ENCODE measurements at places on chromosomes 4 and X.

- DNase-seq: no peak
Measured at GRCh38 chr4:175435381-175435783, 376.7 kb downstream of the GPM6A start.

DNA sequence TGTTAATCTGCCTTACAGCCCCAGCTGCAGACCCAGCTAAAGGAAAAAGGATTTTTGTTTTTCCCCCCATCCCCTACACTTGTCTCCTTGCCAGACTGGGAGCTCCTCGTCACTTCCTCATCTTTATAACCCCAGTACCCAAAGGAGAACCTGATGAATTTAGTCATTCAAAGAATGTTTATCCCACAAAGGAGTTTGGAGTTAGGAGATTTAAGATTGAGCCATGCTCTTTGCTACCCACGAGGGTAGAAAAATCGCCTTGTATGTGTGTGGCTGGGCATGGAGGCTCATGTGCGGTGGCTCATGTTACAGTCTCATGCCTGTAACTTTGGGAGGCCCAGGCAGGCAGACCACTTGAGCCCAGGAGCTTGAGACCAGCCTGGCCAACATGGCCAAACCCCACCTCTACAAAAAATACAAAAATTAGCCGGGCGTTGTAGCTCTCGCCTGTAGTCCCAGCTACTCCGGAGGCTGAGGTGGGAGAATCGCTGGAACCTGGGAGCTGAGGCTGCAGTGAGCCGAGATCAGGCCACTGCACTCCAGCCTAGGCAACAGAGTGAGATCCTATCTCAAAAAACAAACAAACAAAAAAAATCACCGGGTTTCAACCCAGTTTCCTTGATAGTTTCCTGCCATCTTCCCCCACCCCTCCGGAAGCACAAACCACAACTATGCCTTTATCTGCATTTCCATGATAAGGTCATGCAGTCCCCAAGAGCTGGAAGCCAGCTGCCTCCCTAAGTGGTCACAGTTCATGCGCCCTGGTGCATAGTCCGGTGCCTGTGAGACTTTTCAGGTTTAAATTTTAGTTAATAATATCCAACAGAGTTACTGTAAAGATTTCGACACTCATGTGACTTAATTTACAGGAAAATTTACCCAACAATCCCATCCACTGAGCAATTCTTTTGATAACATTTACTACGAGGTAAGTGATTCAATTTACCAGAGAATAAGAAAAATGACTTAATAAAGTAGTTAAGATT, 1.5 kb downstream of the CFAP97 start:
- peak; percentile 21 for DNase-seq

- peak; percentile 5 for DNase-seq
Measured at GRCh38 chrX:13598877-13599276, 29.5 kb downstream of the EGFL6 start.

GRCh38 chr4:188372058-188372457, 232.8 kb downstream of the TRIML1 start:
- DNase-seq: peak; percentile 83

DNA sequence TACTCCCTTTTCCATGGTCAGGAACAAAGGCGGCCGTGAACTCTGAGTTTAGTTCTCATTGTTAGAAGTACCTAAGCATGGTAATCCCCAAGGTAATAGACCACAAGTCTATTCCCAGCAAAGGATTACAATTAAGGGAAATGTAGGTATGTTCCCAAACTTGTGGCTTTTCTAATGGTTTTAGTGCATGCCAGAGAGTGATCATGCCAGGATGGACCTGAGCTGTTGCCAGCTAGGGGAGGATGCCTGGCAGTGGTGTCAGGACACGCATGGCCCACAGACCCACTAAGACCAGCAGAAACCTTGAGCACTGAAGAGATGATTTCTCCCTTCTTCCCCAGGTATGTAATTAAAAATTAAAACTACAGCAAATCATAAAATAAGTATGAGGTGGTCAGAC, 60.8 kb downstream of the COQ2 start:
- no peak for DNase-seq

DNA sequence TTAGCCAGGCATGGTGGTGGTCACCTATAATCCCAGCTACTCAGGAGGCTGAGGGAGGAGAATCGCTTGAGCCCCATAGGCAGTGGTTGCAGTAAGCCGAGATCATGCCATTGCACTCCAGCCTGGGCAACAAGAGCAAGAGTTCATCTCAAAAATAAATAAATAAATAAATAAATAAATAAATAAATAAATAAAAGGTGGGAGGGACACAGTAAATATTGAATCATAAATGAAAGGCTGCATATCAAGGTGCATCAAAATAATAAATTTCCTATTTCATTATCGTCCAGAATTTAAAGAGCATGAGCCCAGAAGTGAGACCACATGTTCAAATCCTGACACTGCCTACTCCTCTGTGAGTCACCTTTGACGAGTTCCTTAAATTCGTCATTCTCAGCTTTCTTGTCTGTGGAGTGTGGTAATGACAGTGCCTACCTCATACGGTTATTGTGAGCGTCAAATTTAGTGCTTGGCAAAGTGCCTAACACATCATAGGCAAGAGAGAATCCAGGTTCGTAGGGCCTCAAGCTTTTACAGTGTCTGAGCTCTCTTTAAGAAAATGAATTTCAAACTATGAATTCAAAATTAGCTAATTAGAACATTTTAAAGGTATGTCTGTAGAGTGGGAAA, 49.9 kb downstream of the IL15 start:
- DNase-seq: peak; percentile 18
